Activated naive CD4-positive, alpha-beta T cell treated with anti-CD3 and anti-CD28 coated beads, Interleukin-2, amount 50 U/mL, for 16 hours (primary cell): ENCODE measurements at places on chromosomes 7 and 10.

- no peak for DNase-seq
Observed at GRCh38 chr7:90298145-90299038, 22.7 kb downstream of the FAM237B start.

DNA sequence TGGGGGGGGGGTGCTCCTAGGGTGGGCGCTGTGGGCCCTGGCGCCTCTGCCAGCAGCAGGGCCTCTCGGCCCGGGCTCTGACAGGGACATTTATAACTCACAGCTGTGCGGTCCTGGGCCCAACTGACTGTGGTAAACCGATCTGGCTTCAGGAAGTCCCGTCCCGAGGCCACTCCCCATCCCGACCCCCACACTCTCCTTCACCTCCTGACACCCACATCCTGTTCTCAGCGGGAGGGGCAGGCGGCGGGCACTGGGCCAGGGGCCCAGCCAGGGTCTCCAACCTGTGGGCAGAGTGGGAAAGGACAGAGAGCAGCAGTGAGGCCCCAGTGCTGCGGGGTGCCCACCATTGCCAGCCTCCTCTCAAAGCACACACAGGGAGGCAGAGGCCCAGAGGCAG, 69.1 kb downstream of the ZMIZ1 start:
- no peak for DNase-seq

DNA sequence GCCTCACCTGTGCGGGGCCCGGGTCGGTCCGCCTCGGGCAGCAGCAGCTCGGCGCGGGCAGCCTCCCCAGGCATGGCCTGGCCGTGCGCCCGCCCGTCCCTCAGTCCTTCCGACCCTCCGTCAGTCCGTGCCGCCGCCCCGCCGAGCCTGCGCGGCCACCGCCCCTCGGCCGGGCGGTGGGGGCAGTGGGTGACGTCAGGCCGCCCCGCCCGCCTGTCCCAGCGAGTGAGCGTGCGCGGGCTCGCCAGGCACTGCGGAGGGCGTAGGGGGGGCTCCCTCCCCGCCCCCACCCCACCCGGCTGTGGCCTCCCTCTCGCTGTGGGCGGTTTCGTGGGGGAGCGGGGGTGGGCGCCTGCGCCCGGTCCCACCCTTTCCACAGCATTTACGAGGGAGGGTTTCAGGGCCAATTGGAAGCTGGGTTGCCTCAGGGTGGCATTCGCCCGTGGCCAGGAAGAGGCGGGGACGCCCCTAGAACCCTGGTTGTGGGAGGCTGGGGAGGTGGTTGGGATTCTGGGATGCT, at the start of gene NACAD:
Gene NACAD, minus strand, starts transcription at position 149 of the 520 bp plus-strand sequence. Its CDS starts 75 bp downstream, at position 74.
- peak; percentile 23 for DNase-seq

- DNase-seq = no peak
Observed at GRCh38 chr7:93047514-93048099, 70.2 kb downstream of the SAMD9 start.

GRCh38 chr7:6271060-6271658, 1.3 kb downstream of the CYTH3 start:
- DNase-seq = peak; percentile 32

DNA sequence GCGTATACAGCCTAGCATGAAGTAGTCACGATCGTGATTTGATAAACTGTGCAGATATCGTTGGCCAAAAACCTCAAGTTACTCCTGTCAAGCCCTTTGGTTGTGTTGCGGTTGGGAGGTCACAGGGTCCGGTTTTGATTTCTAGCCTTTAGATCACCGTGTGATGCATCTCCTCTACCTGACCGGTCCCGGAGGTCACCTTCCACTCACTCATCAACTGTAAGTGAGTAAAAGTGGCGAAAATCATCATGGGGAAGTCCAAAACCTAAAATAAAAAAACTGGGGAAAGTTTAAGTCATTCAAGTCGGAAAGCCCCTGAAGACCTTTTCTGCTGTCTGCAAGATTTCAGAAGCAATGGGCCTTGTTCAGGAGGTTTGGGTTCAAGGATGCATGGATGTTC, 62.8 kb downstream of the ADARB2 start:
- no peak for DNase-seq

DNA sequence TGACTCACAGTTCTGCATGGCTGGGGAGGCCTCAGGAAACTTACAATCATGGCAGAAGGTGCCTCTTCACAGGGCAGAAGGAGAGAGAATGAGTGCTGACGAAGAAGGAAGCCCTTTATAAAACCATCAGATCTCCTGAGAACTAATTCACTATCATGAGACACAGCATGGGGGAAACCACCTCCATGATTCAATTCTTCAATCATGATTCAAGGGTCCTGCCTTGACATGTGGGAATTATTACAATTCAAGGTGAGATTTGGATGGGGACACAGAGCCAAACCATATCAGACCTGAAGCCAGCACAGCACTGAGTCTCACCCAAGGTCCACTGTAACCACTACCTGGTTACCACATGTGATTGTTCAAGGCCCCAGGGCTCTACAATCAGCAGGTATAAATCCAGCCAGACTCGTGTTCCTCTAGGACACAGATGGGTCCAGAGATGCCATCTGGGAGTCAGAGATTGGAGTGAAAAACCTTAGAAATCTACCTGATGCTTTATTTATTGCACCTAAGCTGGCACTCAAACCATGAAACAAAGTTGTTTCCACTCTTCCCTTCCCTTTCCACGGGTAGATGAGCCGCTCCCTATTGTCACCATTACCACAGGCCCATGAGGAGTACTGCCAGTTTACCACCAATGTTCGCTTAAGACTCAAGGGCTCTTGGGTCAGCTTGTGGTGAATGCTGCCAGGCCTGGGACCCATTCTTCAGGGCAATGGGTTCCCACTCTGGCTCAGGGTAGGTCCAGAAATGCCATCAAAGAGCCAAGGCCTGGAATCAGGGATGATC, 1061.5 kb downstream of the LRMDA start:
- DNase-seq = no peak

DNA sequence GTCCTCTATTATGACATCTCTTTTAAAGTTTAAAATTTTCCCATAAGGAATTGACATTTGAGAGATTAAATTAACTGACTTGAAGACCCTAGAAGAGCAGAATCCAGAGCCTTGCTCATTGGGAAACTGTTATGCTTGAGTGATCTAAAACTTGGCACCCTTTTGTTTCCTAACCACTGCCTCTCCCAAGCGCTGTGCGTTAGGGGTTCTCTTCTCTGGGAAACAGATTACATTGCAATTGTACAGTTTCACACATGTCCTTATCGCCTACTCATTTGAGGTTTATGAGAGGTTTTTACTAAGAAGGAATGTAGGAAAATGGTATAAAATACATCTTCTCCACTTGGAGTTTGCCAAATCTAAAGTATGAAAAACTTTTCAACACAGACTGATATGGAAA, 126.8 kb upstream of the AMPH start:
- no peak for DNase-seq

GRCh38 chr10:43921881-43922280, 273.2 kb upstream of the ZNF32 start:
- no peak for DNase-seq

DNA sequence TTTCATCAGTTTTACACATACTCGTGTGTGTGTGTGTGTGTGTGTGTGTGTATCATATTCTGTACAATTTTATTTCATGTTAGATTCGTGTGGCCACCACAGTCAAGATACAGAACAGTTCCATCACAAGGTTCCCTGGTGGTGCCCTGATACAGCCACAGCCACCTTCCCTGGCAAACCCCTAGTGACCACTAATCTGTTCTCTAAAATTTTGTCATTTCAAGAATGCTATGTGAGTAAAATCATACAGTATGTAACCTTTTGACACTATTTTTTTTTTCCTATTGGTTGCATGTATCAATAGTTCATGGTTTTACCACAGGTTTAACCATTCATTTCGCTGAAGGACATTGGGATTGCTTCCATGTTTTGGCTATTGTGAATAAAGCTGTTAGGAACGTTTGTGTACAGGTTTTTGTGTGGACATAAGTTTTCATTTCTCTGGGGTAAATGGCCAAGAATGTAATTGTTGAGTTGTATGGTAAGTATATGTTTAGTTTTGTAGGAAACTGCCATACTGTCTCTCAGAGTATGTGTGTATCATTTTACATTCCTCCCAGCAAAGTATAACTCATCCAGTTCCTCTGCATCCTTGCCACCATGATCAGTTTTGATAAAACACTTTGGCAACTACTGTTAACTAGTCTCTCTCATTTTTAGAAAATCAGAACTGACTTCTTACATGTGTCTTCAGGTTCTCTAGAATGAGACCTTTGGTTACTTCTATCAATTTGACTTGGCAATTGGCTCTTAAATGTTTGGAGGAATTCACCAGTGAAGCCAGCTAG, 20.6 kb downstream of the KLHDC10 start:
- DNase-seq = no peak

GRCh38 chr7:138603549-138604318, 97.4 kb downstream of the SVOPL start:
- DNase-seq = no peak

DNA sequence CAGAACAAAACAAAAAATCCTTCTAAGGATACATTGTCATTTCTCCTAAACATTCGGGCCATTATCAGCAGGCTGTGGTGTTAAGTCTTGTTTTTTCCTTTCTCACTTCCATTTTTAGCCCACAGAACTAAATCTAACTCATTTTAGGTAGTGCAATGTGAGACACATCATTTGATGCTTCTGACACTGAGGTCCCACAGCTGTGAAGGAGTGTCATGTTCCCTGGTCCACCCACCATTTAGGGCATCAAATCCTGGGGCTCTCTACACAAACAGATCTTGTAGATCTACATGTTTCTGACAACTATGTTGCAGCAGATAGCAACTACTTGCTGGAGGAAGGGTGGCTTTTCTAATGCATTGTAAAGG, 232.5 kb upstream of the IGFBP3 start:
- DNase-seq = no peak

GRCh38 chr10:10663622-10664021, 354.1 kb upstream of the CELF2 start:
- DNase-seq = no peak

GRCh38 chr10:30553626-30554439, 75.7 kb downstream of the LYZL2 start:
- DNase-seq = no peak

DNA sequence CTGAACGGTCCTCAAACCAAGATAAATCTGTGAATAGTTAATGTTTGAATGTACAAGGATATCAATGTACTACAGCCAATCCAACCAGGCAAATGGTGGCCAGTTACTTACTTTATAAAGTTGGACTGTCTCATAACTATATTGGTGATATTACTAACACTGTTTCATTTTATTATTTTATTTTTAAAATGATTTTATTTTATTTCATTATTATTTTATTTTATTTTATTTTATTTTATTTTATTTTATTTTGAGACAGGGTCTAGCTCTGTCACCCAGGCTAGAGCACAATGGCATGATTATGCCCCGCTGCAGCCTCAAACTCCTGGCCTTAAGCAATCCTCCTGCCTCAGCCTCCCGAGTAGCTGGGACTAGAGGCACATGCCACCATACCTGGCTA, 6.8 kb downstream of the IL15RA start:
- DNase-seq = no peak
